ENCODE measurements at places on chromosomes 16 and 17.
A peak's percentile ranks its signal among the peaks of the same experiment; 100 is the strongest.

- peak; percentile 81 for DNase-seq
- H3K4me1 ChIP-seq, result peaks cover 3% of the 10 kb centered on the region
- H3K27ac ChIP-seq, result no peak overlapping the region
Observed at GRCh38 chr17:43645765-43646481, 15.8 kb downstream of the MEOX1 start.

- H3K27me3 ChIP-seq, result no peaks in the 10 kb centered on the region
- H3K4me1 ChIP-seq, result peaks cover 18% of the 10 kb centered on the region
- no peak overlapping the region for H3K4me3 ChIP-seq
- DNase-seq, result no peak
Observed at GRCh38 chr16:25083701-25084100, 27.8 kb upstream of the LCMT1 start.

DNA sequence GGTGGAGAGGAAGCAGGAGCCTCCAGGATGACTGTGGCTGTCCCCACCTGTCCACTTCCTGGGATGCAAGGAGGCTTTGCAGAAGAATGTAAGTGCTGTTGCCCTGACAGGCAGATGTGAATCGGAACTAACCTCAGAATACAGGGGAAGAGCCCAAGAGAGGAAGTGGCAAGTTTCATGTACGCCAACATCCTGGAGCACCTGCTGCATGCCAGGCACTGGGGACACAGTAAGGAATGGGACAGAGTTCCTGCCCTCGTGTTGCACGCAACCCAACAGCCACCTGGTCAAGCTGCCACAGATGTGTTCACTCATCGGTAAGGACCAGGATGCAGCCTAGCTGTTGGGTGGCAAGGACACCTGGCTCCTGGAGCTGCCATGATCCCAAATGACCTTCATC is 98.6 kb upstream of the RPL38 start:
- no peak overlapping the region for H3K27ac ChIP-seq
- no peaks in the 10 kb centered on the region for H3K4me1 ChIP-seq
- no peaks in the 10 kb centered on the region for H3K36me3 ChIP-seq
- DNase-seq, result no peak
- no peak overlapping the region for H3K4me3 ChIP-seq
- H3K27me3 ChIP-seq, result peaks cover 6% of the 10 kb centered on the region

DNA sequence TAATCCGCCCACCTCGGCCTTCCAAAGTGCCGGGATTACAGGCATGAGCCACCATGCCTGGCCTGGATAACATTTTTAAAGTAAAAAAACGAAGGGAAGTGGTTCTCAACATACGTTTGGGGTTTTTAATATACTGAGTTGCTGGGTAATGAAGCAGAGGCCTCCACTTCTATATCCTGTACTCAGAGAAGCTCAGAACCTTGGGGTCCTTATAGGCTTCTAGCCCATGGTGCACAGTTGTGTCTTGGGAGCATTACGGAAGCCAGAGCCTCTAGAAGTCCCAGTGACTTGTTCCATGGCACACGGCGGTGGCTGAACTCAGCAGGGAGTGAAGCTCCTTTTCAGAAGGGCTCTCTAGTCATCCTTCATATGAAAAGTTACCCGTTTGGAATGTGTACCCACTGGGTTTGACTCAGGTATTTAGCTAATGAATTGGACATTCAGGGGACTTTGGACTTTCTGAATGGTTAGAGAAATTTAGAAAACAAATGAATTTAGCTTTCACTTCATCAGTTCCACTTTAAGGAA is 67.0 kb downstream of the SEC14L1 start:
- peaks cover 86% of the 10 kb centered on the region for H3K36me3 ChIP-seq
- no peaks in the 10 kb centered on the region for H3K27me3 ChIP-seq
- no peak overlapping the region for H3K27ac ChIP-seq
- H3K4me1 ChIP-seq, result no peaks in the 10 kb centered on the region
- no peak for DNase-seq

DNA sequence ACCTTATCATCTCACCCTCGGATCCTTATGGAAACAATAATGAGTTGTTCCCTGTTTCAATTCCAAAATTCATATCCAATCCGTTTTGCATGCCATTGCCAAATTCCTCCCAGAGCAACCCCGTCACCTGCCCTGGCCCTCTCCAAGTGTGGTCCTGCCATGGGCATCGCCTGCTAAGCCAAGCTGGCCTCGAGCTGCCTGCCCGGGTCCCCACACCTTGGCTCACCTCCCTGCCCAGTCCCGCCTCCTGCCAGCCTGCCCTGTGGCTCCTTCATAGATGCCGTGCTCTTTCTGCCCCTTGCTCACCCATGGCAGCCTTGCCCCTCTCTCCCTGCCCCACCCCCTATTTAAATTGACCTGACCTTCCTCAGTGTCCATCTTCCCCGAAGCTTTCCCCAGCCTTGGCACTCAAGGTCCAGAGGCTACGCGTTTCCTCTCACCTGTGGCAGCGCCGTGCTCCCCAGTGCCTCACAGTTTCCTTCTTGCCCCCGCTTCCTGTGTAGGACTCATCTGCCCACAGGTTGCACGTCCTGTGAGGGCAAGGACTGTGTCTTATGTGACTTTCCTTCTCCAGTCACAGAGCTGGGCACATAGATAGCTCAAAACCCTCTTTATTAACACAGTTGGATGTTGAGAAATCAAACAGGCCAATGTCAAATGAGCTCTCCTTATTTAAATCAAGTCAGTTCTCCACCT is 12.7 kb downstream of the MAPT start:
- no peak overlapping the region for H3K4me3 ChIP-seq
- no peaks in the 10 kb centered on the region for H3K4me1 ChIP-seq
- peaks cover 35% of the 10 kb centered on the region for H3K27me3 ChIP-seq
- no peaks in the 10 kb centered on the region for H3K36me3 ChIP-seq
- H3K27ac ChIP-seq, result no peak overlapping the region

All from large intestine (tissue), 12 donors.